Left hindlimb (tissue), 1 donor: ENCODE measurements at places on chromosomes 12 and 14.

DNA sequence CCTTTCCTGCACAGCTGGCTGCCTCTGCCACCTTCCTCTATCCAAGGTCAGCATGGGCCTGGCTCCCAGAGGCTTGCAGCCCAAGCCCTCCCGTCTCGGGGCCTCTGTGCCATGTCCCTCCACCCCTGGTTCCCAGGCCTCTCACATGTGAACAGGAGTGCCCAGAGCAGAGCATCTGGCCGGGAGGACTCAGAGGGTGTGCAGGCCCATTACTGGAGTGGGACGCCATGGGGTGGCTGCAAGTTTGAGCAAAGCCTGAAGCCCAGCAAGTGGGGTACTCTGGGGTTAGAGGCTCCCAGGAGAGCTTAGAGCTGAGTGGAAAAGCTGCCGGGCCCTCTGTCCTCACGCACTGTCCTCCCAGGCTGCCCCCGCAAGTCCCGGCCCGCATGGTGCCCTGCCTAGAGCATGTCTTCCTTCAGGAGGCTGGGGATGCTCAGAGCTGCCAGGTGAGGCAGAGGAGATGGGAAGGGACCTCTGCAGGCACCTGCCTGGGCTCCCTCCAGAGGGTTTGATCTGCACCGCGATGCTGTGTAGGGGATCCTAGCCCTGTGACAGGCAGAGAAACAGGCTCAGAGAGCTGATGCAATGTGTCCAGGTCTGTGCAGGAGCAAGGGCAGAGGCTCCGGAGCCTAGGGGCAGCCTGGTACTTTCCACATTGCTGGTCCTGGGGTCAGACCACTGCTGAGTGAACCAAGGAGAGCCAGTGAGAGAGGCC is 39.8 kb downstream of the DIO3 start:
- no peak for DNase-seq

DNA sequence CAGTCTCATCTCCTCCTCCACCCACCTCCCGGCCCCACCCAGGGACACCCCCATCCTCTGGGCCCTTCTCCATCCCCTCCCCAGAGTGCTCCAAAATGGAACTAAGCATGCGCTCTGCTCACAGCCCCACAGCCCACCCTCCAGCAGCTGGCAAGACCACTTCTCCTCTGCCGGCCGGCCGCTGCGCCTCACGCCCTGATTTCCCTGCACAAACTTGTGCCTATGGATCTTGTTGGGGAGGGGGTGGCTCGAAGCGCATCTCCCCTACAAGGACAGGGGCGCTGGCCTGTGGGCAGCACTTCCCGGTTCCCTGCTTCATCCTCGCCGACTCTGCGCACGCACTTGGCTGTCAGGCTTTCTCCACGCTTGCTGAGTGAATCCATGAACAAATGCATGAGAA is 19.5 kb upstream of the NUDT14 start:
- no peak for DNase-seq

GRCh38 chr14:68888883-68889282 is 90.2 kb downstream of the ACTN1 start:
- peak; percentile 20 for DNase-seq

GRCh38 chr14:84857571-84857970 is 672.4 kb upstream of the FLRT2 start:
- DNase-seq, result no peak

DNA sequence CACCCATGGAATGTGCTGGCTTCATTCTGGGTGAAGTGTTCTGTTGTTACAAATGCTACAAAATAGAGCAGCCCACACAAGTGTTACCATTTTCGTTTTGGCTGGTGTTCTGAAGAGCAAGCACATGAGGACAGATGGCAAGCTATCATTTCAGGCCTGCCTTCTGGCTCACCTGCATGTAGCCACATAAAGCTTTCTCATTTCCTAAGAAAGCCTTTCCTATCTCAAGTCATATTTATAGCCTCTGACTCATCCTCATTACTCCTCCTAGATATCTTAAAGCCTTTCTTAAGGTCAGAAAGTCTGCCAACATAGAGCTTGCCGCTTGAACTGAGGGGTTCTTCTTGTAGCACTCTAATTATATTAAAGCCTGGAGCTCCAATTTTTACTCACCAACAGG is 89.0 kb downstream of the PTPRR start:
- DNase-seq, result no peak

DNA sequence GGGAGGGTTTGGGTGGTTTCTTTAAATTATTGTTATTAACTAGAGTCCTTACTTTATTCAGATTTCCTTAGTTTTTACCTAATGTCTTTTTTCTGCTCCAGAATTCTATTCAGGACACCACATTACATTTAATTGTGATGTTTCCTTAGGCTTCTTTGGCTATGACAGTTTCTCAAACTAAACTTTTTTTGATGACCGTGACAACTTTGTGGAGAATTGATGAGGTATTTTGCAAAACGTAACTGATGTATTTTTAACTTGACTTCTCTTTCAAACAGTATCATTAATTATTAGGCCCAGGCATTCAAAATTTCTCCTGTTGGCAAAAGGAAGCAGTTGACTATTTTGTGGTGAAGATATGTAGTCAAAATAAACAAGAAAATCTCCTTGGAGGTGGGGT is 10.5 kb downstream of the RNASE6 start:
- DNase-seq, result no peak

GRCh38 chr14:100679153-100679552 is 47.5 kb upstream of the DLK1 start:
- no peak for DNase-seq

- peak; percentile 19 for DNase-seq
Measured at GRCh38 chr14:104307246-104307626, 168.8 kb downstream of the KIF26A start.

GRCh38 chr12:119689935-119690500 is 22.1 kb downstream of the PRKAB1 start:
- DNase-seq, result no peak

GRCh38 chr12:89636052-89636775 is 72.4 kb downstream of the ATP2B1 start:
- DNase-seq, result no peak

GRCh38 chr12:100995201-100995600 is 200.6 kb downstream of the ANO4 start:
- no peak for DNase-seq

DNA sequence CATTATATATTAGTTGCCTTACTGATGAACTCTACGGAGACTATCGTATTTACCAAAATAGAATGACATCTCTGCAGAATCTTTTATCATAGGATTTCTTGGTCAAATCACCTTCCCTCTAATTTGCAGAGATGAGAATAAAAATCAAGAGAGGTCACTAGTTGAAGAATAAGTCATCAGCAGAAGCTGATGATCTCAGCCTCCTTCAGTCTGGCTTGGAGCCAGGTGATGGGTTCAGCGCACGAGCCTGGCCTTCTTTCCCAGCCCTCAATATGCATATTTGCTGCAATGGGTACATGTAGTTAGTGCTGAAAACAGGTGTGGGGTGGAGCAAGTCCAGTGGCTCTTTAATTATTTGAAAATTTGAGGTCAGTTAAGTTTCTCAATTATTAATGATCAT is 19.2 kb upstream of the EMP1 start:
- no peak for DNase-seq

- DNase-seq, result peak; percentile 50
Measured at GRCh38 chr12:88946372-88946997, 366.2 kb upstream of the KITLG start.

DNA sequence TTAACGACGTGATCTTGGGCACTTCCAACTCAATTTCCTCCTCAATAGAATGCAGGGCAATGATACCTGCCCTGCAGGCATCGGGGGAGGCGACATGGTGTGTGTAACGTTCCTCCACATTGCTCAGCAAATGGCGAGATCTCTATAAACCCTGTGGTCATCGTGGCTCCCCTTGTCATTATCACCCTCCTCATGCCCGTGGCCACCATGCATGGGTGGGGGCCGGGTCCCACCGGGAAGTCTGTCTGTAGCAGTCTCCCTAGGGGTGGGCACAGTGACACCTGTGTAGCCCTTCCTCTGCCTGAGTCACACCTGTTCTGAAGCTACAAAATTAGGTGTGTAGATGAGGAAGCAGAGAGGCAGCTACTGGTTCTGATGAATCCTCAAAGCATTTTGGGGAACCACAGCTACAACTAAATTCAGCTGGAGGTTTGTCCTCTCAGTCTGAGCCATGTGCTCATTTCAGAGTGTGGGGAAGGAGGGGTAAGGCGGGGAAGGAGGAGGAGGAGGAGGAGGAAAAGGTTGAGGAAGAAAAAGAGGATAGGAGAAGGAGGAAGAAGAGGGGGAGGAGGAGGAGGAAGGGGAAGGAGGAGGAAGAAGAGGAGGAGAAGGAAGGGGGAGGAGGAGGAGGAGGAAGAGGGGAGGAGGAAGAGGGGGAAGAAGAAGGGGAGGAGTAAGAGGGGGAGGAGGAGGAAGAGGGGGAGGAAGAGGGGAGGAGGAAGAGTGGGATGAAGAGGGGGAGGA is 11.0 kb upstream of the CACNA2D4 start:
- no peak for DNase-seq

DNA sequence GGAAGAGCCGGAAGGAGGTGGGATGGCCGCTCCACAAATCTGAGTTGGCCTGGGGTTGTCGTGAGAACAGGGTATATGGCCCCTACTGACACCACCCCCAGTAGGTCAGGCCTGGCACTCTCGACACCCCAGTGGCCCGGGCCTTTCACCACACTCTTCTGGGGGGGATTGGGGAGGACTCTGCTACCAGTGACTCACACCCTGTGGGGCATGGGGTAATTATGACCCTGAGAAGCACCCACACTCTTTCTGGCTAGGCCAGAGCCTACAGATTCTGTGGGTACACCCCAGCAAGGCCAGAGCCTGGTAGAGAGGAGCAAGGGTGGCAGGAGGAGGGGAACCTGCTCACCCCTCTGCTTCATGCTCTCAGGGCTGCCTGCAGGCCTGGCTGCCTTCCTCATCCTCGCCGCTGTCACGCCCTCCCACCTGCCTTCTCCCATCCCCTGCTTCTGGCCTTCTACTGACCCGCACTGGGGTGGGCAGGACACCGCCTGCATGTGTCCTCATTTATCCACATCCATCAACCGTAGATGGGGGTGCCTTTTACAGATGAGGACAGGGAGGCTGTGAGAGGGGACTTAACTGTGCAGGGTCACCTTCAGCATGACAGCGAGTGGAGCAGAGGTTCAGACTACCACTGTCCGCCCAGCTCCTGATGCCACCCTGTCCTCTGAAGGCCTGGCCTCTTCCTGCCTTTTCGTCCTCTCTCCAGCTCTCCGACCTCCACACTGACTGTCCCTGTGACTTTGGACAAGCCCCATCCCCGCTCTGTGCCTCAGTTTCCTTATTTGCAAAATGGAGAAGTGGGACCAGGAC is 18.4 kb downstream of the ASB2 start:
- no peak for DNase-seq

GRCh38 chr12:98863167-98863566 is 218.1 kb downstream of the APAF1 start:
- no peak for DNase-seq

DNA sequence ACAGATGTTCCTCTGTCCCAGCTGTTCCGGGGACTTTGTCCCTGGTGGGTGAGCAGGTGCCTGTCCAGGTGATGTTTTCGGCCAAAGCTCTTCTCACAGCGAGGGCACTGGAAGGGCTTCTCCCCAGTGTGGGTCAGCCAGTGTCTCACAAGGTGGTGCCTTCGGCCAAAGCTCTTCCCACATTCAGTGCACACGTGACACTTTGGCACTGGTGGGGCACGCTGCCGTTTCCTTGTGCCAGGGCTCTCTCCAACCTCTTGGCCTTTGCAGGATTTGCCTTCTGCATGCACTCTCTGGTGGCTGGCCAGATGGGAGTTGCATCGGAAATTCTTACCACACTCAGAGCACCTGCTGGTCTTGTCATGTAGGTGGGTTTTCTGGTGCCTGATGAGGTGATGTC is 7.7 kb downstream of the ZNF641 start:
- DNase-seq, result no peak

DNA sequence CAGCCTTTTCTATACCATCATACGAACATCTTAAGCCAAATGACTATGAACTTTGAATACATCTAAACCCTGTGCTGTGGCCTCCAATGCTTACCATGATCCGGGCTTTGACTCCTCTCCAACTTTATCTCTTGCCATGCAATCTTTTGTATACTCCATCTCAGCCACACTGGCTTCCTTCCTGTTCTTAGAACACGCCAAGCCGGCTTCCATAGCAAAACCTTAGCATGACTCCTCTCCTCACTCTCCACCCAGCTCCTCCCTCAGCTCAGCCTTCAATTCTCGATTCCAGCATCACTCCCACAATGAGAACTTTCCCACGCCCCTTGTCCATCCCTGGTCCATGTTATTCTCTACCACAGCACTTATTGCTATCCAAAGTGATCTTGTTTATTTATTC is 228.3 kb downstream of the NTF3 start:
- no peak for DNase-seq

DNA sequence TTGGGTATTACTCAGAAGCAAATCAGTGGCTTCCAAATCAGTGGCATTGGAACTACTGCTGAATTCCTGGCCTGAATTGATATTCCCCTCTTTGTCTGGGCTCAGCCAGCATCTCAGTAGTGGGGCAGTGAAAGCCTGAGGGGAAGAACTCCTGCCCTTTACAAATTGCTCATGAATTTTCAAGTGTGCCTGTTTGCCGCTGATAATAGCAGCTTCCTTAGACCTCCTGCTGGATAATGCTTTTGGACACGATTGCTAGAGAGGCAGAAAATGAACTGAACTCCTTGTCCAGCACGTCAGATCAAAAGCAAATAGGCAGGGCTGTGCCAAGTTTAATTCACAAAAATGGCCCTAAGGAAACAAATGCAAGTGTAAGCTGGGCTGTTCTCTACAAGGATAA is 91.3 kb upstream of the GZMB start:
- no peak for DNase-seq
